Spinal cord (tissue), 10 donors: ENCODE measurements at places on chromosomes 11 and 22.

DNA sequence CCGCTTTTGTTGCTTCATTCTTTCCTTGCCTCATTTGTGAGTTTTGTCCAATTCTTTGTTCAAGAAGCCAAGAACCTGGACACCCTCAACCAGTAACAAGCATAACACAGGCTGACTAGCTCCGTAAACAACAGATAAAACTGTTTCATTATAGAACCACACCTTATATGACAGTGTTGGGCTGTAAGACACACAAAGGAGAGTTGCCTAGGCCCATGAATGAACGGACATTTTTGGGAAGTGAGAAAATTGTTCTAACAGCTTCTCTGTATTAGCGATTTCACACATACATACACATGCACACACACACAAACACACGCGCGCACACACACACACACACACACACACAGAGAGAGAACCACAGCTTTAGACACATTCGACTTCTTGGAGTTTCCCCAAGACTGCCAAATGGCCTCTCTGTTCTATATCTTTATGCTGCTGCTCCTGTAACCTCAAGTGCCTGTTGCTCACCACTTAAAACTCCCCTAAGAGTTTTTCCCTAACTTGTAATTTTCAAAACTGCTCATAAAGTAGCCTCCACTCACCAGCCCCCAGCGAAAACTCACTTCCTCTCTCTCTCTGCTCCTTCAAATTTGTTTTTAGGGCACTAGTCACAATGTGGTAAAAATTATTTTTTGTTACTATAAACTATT, 35.9 kb downstream of the CTSC start:
- no peak for DNase-seq

- no peak for DNase-seq
Measured at GRCh38 chr11:117384045-117384444, 56.4 kb downstream of the CEP164 start.

GRCh38 chr11:71446150-71446549, 2.0 kb downstream of the DHCR7 start:
- no peak for DNase-seq

GRCh38 chr11:20457001-20457799, 69.7 kb downstream of the PRMT3 start:
- no peak for DNase-seq

DNA sequence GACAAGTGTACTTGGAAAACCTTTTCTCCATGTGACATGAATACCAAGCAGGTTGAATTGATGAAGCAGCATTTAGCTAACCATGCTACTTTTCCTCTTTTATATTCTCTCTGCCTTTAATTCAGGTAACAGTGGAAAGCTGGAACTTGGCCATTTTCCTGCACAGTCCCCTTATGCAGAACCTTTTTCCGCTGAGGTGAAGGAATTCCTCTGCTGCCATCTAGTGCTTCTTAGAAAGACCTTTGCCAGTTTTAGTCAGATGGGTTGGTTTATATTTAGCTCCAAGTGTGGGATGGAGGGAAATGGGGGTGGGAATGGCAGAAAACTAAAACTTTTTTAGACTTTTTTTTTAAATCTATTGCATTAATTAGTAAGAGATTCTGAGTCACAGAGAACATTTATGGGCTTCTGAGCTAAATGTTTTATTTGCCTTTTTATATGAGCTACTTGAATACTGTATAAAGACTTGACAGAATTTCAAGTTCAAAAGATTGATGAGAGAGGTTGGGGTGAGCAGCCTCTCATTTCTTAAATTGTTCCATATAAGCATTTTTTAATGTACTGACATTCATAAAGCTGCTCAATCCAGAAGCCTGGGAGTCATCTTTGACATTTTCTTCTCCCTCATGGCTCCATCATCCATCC, 153.9 kb upstream of the ZC3H12C start:
- DNase-seq, result peak; percentile 98

GRCh38 chr22:26162926-26163325, 6.3 kb upstream of the SEZ6L start:
- no peak for DNase-seq

GRCh38 chr11:124612045-124612444, 817 bp downstream of the PANX3 start:
- DNase-seq, result no peak

DNA sequence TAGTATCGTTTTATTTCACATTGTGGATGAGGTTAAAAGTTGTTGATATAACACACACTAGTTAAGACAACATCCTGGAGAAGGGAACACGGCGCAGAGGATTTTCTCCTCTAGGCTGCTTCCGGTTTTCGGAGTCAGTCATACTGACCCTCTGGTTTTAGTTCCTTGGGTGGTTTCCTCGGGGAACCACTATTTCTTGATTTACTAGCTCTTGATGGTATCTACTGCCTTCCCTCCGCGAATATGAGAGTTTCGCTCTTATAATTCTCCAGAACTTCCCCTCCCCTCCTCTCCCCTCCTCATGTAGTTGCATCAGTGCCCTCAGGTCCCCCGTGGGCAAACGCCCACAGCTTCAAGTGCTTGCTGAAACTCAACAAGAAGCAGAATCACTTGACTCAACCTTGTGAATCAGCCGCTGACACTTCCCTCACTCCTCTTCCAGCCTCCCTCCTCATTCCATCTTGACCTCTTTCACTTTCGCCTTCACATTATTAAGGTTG, 15.9 kb upstream of the APOBEC3A start:
- DNase-seq, result no peak

DNA sequence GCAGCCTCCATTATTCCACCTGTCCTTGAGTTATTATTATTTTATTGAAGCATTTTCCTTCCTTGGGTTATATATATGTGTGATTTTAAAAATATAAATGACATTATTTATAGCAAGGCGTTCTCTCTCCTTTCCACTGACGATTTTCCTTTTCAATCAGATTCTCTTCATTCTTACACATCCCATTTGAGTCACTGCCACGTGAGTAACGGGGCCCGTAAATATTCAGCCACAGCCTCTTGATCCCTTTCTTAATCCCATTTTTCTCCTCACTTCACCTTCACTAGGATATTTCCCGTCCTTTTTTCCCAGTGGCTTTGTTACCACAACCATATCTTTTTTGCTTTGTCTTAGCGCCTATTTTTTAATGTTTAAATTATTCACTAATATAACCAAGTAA, 396.2 kb downstream of the NTM start:
- no peak for DNase-seq

DNA sequence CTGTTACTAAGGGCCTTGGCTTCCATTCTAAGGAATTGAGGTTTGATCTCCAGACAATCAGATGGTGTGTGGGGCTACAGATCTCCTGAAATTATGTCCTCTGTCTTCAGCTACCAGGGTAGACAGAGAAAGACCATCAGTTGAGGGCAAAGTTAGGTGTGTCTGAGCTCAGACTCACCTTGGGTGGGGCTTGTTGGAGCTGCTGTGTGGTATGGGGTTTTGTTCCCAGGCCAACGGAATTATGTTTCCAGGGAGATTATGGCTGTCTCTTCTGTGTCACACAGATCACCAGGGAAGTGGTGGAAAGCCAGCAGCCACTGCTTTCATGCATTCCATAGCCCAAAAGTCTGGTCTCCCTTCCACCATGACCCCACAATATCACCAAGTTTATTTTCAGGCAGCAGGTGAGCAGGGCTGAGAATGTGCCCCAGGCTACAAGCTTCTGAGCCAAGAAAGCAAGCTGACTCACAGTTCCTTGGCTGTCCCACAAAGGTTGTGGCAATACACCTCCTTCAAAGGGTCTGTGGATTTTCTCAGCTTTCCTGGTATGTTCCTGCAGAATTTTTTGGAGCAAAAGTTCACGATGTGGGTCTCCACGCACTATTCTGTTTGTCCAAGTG, 714.9 kb downstream of the LUZP2 start:
- no peak for DNase-seq

DNA sequence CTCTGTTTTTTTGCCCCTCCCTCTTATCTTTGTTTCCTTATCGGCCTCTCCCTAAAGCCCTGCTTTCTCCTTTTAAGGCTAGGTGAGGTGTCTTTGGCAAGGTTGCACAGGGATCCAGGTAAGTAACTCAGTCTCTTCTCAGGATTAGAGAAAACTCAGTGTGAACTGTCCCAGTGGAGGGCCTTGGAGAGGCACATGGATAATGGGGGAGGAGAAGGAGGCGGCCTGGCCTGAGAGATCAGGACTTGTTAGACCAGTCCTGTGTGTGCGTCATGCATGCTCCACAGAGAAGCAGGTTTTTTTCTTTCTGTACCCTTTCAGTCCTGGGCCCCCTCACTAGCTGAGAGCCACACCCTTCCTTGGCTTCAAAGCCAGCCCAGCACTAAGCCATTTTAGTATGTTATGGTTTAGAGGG, 19.9 kb downstream of the CTNND1 start:
- no peak for DNase-seq

DNA sequence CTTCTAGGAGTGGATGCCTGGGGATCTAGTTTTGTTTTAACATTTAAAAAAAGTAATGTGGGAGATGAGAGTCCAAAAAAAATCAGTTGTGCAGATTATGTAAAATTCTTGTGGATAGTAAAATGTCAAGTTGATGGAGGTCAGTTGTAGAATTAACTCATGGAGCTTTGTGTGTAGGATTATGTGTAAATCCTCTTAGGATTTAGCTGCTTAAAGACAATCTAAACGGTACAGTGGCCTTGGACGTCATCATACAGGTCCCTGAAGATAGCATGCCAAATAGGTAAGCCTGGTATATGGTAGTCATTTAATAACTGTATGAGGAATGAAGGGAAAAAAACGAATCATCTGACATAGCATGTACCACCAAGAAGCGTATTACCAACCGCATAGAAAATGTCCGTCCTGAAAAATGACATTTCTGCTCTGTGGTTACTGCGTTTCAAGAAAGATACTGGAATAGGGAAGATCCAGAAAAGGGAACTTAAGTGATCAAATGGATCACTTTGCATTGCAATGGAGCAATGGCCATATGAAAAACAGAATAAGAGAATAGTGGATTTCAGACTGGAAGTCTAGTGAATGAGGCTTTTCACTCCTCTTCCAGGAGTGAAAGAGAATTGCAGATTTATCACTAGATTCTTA, 61.3 kb downstream of the BCL2L13 start:
- DNase-seq, result no peak

- no peak for DNase-seq
Measured at GRCh38 chr11:122983438-122984185, 2.0 kb upstream of the BSX start.

DNA sequence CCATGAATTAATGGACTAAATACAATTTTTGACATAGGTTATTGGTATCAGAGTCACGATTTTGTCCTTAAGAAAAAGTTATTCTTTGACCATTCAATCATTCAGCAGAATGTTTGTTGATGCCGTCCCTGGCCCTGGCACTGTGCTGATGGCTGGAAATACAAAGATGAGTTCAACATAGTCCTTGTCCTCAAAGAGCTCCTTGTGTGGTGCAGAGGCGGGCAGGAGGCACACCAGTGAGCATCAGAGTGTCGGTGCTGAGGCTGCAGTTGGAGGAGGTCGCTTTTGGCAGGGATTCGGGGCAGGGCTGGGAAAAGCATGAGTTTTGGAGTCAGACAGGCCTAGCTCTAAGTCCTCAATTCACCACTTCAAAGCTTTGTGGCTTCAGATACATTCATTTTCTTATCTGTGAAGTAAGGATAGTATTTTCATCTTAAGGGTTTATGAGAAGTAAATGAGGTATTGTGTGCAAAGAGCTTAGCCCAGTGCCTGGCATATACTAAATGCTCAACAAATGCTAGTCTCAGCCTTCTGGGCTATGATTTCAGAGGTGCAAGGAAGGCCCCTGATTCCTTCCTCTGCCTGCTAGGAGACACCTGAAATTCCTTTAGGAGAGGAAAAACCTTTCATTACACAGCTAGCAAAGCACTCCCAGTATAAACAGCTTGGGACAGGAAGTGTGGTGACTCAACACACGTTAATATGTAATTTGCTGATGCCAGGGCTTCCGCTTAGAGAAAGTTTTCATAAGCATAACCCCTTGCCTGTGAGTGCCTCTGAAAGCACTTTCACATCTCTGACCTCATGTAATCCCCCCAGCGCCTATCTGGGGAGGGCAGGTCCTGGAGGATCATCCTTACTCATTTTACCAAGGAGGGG, 113.8 kb downstream of the NECTIN1 start:
- DNase-seq, result no peak

- DNase-seq, result no peak
Measured at GRCh38 chr11:35424157-35424940, 5.0 kb upstream of the SLC1A2 start.

DNA sequence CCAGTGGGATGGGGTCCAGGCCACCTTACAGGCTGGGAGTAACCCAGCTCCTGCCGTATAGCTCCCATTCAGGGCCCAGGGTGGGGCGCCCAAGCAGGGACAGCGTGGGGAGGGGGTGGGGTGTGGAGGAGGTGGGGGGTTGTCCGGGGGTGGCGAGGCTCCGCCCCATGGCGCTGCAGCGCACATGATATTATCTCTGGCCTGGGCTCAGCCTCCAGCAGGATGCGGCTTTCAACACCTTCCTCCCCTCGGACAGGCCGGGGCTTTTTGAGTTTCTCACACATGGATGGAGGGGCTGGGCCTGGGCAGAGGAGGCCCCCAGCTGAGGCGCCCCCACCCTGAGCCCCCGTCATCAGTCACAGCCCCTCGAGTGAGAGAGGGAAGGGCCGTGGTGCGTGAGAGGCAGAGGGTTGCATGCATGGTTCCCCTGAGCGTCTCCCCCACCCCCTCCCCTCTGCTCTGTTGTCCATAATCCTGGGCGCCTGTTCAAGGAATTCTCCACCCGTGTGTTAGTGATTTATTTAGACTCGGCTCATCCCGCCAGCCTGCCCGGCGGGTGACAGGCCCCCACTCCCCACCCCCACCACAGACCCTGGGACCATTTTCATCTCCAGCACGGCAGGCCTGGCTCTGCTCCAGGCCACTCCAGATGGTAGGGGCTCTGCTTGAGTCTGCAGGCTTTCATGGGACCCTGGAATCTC, 44.9 kb downstream of the WNT11 start:
- DNase-seq, result peak; percentile 88

DNA sequence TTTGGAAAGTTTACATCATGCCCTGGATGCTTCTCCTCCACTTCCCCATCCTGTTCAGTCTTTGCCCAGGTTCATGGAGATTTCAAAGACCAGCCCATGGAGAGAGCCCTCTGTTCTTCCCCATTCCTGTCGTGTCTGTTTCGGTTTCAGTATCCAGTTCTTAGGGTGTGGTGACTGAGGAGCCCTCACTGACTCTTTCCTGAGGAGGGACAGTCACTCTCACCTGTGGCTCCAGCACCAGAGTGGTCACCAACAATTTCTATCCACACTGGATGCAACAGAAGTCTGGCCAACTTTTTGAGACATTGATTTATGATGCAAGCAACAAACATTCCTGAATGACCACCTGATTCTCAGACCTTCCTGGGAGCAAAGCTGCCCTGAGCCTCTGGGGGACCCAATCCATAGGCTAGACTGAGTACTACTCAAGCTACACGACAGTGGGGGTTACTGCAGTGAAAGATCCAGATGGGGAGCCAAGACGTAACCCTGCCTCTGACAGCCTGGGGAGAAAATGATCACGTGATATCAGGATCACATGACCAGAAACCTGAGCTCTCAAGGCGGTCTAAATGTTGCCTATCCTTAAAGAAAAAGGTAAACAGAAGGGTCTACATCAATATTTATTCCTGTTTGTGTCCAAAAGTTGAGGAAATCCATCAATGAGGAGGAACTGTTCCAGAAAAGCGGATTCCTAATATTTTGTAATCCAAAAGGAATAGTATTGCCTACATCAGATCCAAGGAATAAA, 76.2 kb upstream of the VPREB1 start:
- DNase-seq, result peak; percentile 9

GRCh38 chr11:16265022-16265421, 91.3 kb downstream of the SOX6 start:
- no peak for DNase-seq

- peak; percentile 21 for DNase-seq
Measured at GRCh38 chr11:111352935-111353710, 26.0 kb downstream of the POU2AF1 start.
